Activated T-cell treated with anti-CD3 and anti-CD28 coated beads, Interleukin-2, amount 50 U/mL, for 24 hours (primary cell): ENCODE measurements at places on chromosomes 1 and 21.

- DNase-seq, result no peak
- no peaks in the 10 kb centered on the region for H3K4me1 ChIP-seq
- no peaks in the 10 kb centered on the region for H3K27me3 ChIP-seq
- no peak overlapping the region for H3K4me3 ChIP-seq
Observed at GRCh38 chr1:208631506-208631905, 387.3 kb upstream of the PLXNA2 start.

DNA sequence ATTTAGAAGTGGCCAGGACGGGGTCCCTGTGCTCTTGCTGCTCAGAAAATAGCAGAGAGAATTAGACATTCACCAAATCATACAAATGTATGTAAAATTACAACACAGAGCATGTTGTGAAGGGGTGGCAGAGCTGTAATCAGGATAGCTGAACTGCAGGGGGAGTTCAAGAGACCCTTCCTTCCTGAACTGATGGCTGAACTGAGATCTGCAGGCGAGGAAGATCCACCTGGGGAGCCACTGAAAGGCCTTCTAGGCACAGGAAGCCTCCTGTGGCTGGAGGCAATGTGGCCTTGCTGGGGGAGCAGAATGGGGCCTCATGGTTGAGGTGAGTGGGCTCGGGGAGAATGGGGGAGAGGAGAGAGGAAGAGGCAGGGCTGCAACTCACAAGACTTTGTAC is 216.5 kb downstream of the PRDM2 start:
- no peak for DNase-seq
- peaks cover 8% of the 10 kb centered on the region for H3K27me3 ChIP-seq
- H3K4me3 ChIP-seq, result no peak overlapping the region
- H3K36me3 ChIP-seq, result no peaks in the 10 kb centered on the region

DNA sequence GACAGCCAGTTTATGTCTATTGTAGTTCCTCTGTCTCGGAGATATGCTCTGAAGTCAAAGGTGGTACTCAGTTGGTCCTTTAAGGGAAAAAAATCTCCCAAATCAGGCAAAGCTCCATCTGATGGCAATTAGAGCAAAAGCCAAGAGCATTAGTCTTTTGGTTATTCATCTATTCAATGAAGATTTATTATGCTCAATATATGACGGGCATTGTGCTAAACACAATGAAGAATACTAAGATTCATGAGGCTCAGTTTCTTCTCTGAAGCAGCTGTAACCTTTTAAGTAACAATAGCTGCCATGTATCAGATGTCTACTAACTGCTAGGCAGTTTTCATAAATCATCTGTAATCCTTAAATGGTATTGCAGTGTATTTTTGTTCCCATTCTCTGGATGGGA is 47.6 kb upstream of the MROH9 start:
- no peaks in the 10 kb centered on the region for H3K36me3 ChIP-seq
- H3K27ac ChIP-seq, result no peak overlapping the region
- peaks cover 17% of the 10 kb centered on the region for H3K27me3 ChIP-seq
- H3K4me3 ChIP-seq, result no peak overlapping the region
- no peak for DNase-seq

- H3K27me3 ChIP-seq, result peaks cover 22% of the 10 kb centered on the region
- no peak for DNase-seq
- H3K36me3 ChIP-seq, result no peaks in the 10 kb centered on the region
- H3K27ac ChIP-seq, result no peak overlapping the region
- H3K4me1 ChIP-seq, result no peaks in the 10 kb centered on the region
Observed at GRCh38 chr21:25838809-25839208, 104.0 kb downstream of the GABPA start.

GRCh38 chr21:41328660-41329607 is 12.3 kb downstream of the FAM3B start:
- no peak overlapping the region for H3K4me3 ChIP-seq
- H3K36me3 ChIP-seq, result no peaks in the 10 kb centered on the region
- no peaks in the 10 kb centered on the region for H3K4me1 ChIP-seq
- H3K27me3 ChIP-seq, result no peaks in the 10 kb centered on the region
- no peak overlapping the region for H3K27ac ChIP-seq
- no peak for DNase-seq
